Stimulated activated CD8-positive, alpha-beta memory T cell treated with anti-CD3 and anti-CD28 coated beads, Interleukin-7, amount 100 ng/mL, for 1 hour (primary cell): ENCODE measurements at places on chromosomes 5 and 9.

GRCh38 chr5:57210633-57211032 is 36.8 kb downstream of the GPBP1 start:
- no peak for DNase-seq

DNA sequence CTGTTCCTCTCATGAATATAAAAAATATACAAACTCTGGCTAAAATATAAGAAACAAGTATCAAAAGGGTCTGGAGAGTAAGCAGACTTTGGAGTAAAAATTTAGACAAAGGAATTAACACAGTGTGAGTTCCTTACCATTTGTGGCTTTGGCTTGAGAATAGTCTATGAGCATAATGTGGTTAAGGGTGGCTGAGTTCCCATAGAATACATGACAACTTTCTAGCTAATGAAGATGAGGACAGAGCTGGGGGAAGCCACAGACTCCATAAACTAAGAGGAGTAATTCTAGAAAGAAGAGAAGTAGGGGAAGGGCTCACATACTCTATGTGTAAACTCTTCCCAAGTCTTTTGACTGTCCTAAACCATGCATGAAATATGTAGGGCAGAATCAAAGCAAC is 79.4 kb downstream of the CAAP1 start:
- no peak for DNase-seq

GRCh38 chr9:124370896-124371582 is 44.2 kb downstream of the PSMB7 start:
- DNase-seq: no peak

- no peak for DNase-seq
Measured at GRCh38 chr5:87141544-87141943, 126.1 kb upstream of the RASA1 start.

DNA sequence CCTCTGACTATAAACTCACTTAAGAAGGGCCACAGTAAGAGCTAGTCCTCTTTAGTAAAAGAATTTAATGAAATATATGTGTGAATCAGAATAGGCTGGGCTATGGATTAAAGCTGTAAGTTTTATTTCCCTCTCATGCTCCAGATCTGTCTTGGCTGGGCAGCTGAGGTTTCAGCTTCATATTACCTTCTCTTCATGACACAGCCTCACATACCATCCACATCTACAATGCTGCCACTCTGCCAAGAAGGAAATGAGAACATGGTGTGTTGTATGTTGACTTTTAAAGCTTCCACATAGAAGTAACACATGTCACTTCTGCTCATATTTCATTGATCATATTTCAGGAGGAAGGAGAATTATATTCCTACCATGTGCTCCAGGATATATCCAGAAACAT is 776.0 kb upstream of the ACO1 start:
- no peak for DNase-seq

DNA sequence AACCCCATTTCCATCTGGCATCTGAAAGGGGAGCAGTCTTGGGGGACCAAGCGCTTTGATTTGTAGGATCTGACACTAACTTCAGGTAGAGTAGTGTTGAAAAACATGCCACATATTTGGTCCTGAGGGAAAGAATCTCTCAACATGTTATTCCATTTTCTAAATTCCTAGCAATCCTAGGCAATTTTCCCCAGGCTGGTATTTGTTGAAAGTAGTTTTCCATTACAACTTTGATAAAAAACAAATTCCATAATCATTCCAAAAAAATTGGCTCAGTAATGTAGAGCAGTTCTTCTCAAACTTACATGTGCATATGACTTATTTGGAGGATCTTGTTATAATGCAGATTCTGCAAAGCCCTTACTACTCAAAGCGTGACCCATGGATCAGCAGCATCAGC is 477.9 kb downstream of the ACTL7B start:
- no peak for DNase-seq

GRCh38 chr9:131744171-131744719 is 4.4 kb upstream of the RAPGEF1 start:
- no peak for DNase-seq

DNA sequence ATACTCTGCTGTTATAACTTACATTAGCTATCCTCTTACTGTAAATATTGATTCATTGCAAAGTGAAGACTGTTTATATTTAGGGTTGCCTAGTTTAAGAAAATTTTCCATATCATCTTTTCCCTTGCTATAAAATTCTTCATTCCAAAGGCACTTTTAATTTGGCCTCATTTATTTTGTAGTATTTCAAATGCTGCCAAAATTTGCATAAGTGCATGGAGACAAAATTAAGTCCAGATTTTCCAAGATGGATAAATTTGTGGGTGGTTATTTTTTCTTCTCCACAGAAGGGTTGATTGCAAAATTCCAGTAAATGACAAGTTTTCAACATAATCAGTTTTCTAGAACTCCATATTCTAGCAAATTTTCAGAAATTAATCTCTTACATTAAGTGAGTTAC is 141.5 kb upstream of the MTAP start:
- DNase-seq: no peak

DNA sequence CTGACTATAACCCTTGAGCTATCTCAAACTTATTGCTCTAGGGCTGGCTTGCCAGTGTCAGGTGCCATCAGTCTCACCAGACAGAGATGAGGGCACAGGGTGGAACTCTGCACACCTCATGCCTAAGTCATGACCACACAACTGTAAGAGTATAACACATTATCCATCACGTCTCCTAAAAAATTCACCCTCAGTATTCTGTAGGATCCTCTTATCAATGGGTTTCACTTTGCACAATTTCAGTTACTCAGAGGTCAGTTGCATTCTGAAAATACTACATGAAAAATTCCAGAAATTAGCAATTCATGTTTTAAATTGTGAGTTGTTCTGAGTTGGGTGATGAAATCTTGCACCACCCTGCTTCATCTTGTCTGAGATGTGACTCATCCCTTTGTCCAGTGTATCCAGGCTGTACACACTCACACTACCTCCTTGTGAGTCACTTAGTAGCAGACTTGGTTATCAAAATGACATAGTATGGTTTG is 690.9 kb upstream of the CDH18 start:
- DNase-seq: no peak
